ENCODE measurements at places on chromosomes 4 and X.

DNA sequence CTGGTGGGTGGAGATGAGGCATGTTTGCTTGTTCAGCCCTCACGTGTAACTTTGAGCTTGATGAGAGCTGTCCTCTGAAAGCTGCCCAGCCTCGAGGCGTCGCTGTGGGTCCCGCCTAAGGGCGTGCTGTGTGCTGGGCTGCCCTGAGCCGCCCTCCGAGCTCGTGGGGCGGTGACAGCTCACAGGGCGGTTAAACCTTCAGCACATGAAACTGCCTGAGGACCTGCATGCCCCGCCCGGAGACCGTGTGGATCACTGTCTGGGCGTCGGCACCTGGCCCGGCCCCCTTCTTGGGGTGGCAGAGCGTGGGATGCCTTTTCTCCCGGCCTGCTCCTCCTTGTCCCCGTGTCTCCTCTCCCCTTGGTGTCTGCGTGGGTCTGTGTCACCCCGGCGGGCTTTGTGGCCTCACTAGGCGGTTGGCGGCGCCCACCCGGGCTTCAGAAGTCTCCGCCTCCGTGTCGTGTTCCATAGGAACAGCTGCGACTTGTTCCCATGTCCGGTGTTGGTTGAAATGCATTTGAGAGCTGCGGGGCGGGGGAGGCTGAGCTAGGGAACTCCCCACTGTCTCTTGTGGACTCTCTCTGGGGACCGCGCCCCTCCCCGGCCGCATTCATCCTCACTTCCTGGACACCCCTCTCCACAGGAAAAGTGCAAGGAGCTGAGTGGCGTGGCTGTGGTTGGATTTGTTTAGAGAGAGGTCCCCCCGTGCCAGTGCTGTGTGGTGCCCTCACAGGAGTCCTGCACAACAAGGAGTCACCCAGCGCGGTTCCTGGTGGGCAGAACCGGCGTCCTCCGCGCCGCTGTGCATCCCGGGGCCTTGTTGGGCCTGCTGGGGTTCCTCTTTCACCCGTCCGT, 6.8 kb downstream of the AKAP17A start:
- DNase-seq: no peak

DNA sequence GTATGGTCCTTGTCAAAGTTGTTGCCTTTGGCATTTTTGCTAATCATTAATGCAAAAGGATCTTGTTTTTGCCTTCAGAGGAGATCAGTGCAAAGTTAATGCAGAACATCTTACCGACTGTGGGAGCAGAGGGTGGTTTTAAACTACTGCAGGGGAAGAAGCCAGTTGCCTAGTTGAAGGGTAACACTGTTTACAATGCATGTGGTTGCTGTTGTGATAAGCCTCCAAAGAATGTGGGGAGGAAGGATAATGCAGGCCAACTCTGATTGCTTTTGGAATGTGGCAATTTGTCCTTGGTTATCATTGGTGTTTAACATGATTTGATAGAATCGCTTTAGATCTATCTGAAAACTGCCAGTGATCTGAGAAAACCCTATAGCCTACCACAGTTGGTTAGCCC, 204.3 kb upstream of the TLL1 start:
- no peak for DNase-seq

DNA sequence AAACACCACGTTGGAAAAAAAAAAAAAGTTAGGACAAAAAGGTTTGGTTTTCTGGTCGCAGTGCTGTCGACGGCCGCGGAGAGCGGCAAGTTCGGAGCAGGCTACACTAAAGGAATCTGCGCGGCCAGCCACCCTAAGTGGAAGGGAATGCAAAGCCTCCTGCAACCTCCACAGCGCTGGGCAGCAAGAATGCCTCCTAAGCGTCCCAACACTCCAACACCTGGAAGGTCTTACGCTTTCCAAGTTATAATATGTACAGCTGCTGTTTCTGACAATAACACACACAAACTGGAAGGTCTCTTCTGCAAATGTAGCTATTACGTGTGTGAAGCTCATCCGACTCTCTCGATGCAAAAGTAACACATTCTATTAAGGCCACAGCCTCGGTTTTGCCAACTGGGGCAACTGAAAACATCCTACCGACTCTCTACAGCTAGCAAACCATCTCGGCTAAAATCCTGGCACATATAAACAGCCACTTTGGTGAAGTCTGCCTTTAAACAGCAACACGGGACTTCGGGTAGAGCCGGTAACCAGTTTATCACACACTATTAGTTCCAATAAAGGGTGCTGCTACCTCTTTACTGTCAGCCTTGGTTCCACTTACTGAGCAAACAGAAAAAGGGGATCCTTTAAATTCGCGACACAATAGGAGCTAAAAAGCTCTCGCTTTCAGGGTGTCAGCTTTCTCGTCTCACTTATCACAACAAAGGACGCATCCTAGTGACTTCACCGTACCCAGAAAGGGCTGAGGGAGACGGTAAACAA, 895 bp downstream of the SMIM14 start:
- no peak for DNase-seq

DNA sequence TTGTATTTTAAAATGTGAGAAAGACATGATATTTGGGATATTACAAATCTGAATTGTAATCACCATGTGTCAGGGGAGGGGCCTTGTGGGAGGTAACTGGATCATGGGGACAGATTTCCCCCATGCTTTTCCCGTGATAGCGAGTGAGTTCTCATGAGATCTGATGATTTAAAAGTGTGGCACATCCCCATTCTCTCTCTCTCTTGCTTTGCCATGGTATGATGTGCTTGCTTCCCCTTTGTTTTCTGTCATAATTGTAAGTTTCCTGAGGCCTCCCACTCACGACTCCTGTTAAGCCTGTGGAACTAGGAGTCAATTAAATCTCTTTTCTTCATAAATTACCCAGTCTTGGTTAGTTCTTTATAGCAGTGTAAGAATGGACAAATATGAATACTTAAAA, 39.0 kb downstream of the CCDC158 start:
- DNase-seq: no peak
